ENCODE measurements at places on chromosomes 16 and 17.

GRCh38 chr17:76701471-76701967, 9.2 kb downstream of the MXRA7 start:
- no peak for DNase-seq

GRCh38 chr16:50694206-50694605, 800 bp downstream of the NOD2 start:
- no peak for DNase-seq

GRCh38 chr17:75645889-75646637, 12.8 kb downstream of the SMIM5 start:
- no peak for DNase-seq

DNA sequence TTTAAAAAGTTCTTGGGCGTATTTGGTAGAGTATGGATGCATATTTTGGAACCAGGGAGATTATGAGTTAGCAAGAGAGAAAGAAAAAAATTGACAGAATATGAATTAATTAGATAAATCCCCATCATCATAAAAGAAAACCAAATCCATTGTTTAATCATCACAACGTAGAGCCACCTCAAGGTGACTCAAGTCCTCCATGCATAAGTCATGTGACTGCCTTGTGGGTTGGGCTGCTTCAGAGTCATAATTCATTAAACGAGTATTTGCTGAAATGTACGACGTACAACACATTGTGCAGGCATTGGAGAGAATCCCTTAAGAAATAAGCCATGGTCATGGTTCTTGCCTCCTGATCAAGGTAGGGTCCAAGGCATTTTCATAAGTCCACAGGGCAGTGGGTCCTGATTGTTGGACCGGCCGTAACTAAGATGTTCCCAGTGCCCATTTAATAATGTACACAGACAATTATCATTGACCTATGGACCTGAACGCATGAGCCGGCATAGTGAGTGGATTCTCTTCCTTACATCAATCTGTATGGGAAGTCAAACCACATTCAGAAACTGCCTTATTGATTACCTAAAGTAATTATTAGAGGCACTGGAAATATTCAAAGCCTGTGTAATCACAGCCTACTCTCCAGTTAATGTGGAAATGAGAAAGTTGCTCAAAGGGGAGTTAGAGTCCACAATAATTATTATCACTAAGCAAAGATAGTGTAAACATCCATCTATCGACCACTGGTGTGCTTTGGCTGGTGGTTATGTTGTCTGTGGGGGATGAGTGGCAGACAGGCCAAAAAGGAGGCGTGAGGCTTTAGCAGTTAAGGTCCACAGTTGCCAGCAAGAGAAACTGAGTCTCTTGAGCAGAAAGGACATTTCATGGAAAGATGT, 165.4 kb downstream of the PITPNC1 start:
- DNase-seq = no peak

DNA sequence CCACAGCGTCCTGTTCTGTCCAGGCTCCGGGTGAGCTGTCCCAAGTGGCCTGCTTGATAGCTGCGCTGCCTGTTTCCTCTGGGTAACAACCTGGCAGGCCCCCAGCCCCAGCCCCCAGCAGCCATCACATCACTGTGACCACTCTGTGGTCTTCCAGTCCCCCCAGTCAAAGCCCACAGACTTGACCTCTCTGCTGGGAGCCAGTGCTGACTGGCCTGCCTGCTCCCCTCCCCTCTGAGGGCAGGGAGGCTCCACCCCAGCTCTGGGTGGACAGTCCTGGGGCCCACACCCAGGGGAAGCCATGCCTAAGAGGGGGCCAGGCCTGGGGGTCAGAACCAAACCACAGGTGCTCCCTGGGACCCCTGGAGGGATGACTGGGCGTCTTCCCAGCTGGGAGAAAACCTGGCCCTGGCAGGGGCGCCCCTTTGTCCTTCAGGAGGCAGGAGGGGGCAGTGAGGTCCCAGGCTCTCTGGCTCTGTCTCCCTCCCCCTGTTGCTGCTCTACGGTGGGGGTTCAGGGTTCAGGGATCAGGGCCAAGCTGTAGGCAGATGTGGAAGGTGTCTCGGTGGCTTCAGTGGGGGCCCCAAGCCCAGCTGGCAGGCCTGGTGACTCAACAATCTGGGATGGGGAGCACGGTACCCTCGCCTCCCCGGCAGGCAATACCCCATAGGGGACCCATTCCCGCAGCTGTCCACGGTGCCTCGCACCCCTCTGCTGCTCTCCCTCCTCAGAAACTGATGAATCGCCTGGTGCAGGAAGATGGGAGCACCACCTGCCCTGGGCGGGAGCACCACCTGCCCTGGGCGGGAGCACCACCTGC, 1.8 kb upstream of the SLC16A3 start:
- no peak for DNase-seq

DNA sequence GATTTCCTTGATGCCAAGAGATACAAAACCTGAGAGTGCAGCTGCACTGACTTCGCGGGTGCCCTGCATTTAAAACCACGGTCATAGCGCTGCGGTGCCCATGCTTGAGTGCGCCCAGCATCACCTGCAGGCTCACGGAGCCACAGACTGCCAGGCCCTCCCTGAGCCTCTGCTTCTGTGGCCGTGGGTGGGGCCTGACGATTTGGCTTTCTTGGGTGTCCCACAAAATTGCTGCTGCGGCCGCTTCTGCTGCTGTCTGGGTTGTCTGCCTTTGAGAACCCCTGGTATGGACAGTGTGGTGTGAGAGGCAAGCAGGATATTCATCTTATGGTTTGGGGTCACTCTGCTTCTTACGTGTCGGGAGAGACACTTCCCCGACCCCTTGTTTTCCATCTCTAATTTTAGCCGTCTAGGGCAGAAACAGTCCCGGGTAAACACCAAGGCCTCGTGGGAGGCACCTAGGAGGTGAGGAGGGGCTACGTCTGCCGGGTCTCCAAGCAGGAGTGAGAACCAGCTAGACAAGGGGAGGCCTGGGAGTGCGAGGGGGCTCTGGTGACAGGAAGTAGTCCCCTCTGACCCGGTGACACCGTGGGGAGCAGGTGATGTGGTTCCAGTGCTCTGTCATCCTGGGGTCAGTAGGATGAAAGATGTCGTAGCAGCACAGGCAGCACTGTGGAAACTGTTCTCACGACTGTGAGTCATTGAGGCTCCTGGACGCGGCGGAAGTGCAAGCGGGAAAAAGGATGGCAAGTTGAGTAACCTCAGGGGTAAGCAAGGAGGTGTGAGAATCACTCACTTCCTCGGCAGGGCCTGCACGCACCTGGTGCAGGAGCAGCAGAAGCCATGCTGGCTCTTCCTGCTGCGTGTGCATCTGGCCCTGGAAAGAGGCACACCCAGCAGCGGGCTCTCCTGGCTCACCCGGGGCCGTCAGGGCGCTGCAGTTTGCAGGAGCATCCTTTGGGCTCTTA, 176.3 kb downstream of the RPTOR start:
- DNase-seq = peak; percentile 59

DNA sequence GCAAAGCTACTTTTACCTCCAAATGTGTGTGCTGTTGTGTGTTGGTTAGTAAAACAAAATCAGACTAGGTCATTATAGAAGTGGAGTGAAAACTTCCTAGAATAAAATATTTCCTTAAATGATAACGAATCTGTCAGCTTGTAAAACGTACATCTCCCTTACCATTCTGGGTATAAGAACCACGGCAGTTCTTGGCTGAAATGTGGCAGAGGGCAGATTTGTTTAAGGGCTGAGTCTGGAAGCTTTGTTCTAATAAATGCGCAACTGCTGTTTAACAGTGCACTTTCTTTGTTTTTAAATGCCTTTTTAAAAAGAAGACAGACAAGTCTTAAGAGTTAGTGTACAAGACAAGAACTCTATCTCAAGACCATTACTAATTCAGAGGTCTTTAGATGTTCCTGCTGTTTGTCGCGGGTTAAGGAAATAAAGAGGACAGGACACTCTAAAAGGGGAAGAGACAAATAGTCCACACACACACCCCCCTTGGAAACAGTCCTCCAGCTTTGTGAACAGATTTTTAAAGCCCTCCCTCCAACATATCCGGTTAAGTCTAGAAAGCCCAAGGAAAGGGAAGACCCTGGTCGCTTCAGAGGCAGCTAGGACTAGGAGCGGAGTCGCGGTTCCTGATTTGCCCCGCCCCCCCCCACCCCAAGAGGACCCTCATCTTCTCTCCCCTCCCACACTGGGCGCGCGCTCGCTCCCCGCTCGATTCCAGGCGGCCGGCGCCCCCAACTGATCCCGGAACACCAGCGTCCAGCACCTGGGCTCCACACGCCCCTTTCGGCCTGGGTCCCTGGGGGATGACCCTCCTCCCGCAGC, 658 bp downstream of the SYNRG start:
- DNase-seq = no peak

- no peak for DNase-seq
Measured at GRCh38 chr16:56115817-56116576, 75.3 kb upstream of the GNAO1 start.

DNA sequence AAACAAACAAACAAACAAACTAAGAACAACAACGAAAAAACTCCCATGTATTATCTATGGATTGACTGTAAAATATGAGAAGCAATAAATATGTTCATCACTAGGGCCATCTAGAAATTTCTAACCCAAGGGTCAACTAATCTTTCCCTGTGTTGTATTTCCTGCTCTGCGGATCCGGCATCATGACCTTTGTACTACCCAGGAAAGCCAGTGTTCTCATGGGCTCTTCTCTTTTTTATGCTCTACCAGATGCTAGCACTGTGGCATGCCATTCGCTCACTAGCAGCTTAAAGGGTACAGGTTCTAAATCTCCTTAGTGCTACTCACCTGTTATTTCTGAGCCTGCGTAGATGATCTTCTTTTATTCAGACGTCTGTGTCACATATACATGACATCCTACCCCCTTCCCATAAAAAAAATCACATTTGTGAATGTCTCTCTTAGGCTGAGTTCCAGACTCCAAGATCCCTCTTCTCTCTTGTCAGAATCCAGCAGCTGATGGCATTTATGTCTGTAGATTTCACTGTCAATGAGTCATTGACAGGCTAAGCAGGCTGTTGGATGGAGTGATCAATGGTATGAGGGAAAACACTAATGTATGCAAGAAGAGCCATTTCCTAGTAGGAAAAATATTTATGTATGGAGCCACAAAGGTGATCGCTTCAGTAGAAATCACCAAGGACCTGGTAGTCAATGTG, 100.0 kb downstream of the WWOX start:
- no peak for DNase-seq

DNA sequence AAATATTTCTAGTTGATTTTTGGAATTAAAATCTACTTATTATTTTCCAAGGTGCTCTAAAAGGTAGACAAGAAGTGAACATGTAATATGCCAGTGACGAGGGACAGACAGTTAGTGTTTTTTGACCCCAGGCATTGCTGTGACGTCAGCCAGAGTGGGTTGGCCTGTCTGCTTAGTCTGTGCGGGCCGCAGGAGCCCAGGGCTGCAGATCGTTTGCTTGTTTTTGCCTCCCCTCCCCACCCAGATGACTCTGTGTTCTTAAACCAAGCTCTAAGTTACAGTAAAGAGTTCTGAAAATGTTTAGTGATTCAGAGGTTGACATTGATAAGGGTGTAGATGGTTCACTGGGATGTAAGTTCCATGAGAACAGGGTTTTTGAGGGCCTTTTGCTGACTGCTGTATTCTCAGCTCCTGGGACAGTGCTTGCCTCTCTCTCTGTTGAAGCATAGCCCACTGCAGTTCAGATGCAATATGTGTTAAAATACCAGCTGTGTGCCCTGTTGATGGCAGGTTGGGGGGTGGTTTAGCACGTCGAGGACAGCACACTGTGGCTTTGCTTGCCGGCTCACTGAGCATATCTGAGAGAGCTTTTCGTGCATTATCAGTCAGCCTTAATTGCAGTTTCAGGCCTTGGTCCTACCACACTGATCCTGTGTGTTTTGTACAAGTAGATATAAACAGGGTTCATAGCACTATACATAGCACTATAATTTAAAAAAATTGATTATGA, 64.8 kb downstream of the SEC14L1 start:
- DNase-seq = no peak
